ENCODE measurements at places on chromosomes 12 and 14.

- DNase-seq: no peak
These were observed 1045.2 kb downstream of the FLRT2 start for GRCh38 chr14:86575141-86575540.

DNA sequence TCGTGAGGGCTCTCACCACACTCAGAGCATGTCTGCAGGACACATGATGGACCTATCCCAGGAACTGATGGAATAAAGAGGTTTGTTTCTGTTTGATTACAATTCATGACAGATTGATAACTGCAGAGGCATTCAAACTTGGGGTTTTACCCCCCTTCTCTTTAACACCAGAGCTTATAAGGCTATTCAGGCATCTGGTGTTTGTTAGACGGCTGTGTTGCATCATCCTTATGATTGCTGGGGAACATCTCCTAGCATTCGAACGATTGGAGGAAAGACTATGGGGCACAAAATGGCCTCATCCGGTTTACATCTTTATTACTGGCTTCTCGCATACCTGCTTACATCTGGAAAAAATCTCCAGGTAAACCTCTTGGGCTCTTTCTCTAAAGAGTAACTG lies 191.8 kb downstream of the MSRB3 start:
- DNase-seq: no peak

- DNase-seq: no peak
These were observed 276.1 kb downstream of the ALG10 start for GRCh38 chr12:34298176-34298970.

DNA sequence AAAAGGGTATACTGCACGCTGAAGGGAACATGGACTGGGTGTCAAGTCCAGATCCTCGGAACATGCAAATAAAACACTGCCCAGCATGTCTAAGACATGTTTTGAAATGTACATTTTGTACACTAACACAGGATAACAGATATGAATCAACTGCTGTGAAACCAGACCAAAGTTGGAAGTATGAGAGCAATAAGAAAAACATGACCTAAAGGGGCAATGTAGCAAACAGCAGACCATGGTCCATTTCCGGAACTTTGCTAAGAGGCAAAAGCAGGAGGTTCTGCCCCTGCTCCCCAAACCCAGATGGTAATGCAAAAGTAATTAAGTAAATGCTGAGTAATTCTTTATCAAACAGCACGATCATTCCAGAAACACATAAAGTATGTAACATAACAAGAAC lies 125.2 kb downstream of the SLC25A21 start:
- no peak for DNase-seq

DNA sequence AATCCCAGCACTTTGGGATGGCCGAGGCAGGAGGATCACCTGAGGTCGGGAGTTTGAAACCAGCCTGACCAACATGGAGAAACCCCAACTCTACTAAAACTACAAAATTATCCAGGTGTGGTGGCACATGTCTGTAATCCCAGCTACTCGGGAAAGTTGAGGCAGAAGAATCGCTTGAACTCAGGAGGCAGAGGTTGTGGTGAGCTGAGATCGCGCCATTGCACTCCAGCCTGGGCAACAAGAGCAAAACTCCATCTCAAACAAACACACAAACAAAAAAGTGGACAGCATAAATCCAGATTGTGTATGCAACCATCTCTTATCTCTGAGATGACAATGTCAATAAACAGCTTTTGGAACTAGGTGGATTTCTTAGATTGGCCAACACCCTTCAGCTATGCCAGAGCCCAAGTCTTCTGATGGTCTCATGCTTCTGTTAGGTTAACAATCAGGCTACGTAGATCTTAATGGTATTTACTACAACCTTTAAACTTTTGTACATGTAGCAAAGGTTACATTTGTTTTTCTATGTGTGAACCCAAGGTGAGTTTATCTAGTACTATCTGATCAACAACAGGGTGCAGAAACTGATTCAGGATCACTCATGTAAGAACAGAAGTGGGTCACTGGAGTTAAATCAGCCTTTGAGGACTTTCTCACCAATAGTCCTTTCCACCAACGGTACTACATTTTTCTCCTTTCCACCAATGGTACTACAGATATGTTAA lies 73.7 kb downstream of the DUSP16 start:
- no peak for DNase-seq

GRCh38 chr12:114500775-114501473 lies 95.0 kb upstream of the TBX5 start:
- no peak for DNase-seq

- no peak for DNase-seq
These were observed 58.7 kb upstream of the PDE3A start for GRCh38 chr12:20309504-20310148.

DNA sequence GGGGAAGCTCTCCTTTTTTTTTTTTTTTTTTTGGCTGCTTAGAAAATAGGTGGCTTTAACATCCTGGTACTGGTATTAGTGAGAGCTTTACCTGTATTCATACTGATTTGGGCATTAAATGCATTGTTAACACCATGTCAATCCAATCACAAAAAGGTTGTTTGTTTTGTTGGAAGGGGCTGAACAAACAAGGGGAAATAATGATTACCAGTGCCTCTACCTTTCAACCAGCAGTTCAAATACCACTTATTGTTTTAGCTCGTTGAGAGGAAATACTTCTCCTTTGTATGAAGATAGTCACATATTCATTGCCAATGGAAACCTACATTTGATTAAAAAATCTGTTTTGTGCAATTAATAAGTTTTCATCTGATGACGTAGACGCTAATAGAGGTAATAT lies 72.9 kb downstream of the MIPOL1 start:
- no peak for DNase-seq

GRCh38 chr12:106331599-106331998 lies 25.9 kb upstream of the POLR3B start:
- no peak for DNase-seq

GRCh38 chr12:102833687-102834441 lies 83.2 kb downstream of the PAH start:
- DNase-seq: no peak

GRCh38 chr12:48852734-48853688 lies 1.0 kb upstream of the DDX23 start:
- DNase-seq: peak; percentile 67

- DNase-seq: no peak
These were observed 42.2 kb upstream of the CAPRIN2 start for GRCh38 chr12:30796891-30797371.

- DNase-seq: peak; percentile 60
These were observed 8.5 kb downstream of the RACGAP1 start for GRCh38 chr12:50016501-50017475.

GRCh38 chr14:59657769-59658168 lies 81.2 kb upstream of the CCDC175 start:
- no peak for DNase-seq
